ENCODE measurements at places on chromosomes 3 and 15. TPM values are rescaled to one million over a fixed set of nuclear protein-coding genes. Genes with fewer than 3 reads are reported as not detected.
A peak's percentile ranks its signal among the peaks of the same experiment; 100 is the strongest.

The BMF gene
- 33.9 TPM for total RNA-seq

The ENTPD3 gene
- 2.2 TPM for total RNA-seq

The CAMP gene
- not detected for total RNA-seq

The POLQ gene
- total RNA-seq, result 1.4 TPM

The CHL1 gene
- total RNA-seq, result 0.20 TPM

The NMB gene
- total RNA-seq, result 3.8 TPM

The KLHL6 gene
- total RNA-seq, result 0.16 TPM

The SENP2 gene
- total RNA-seq, result 34.8 TPM

The SPATA12 gene
- 0.08 TPM for total RNA-seq

The SNTN gene
- not detected for total RNA-seq

The TNFAIP8L3 gene
- 1.7 TPM for total RNA-seq

- no peaks in the 10 kb centered on the region for H3K36me3 ChIP-seq
- H3K4me1 ChIP-seq, result peaks cover 25% of the 10 kb centered on the region
Observed at GRCh38 chr15:90055182-90055581, 47.1 kb downstream of the IDH2 start.

GRCh38 chr3:41327718-41328117 lies 128.4 kb downstream of the CTNNB1 start:
- DNase-seq, result peak; percentile 51
- no peak overlapping the region for H3K4me3 ChIP-seq
- no peaks in the 10 kb centered on the region for H3K27me3 ChIP-seq
- peak overlapping the region; percentile 60 for H3K27ac ChIP-seq
- no peaks in the 10 kb centered on the region for H3K36me3 ChIP-seq
- H3K4me1 ChIP-seq, result peaks cover 23% of the 10 kb centered on the region

- H3K27me3 ChIP-seq, result no peaks in the 10 kb centered on the region
- H3K4me1 ChIP-seq, result no peaks in the 10 kb centered on the region
- H3K4me3 ChIP-seq, result no peak overlapping the region
- H3K36me3 ChIP-seq, result no peaks in the 10 kb centered on the region
- H3K27ac ChIP-seq, result no peak overlapping the region
- DNase-seq, result peak; percentile 55
Observed at GRCh38 chr15:23648920-23649515, 1.4 kb upstream of the MAGEL2 start.

DNA sequence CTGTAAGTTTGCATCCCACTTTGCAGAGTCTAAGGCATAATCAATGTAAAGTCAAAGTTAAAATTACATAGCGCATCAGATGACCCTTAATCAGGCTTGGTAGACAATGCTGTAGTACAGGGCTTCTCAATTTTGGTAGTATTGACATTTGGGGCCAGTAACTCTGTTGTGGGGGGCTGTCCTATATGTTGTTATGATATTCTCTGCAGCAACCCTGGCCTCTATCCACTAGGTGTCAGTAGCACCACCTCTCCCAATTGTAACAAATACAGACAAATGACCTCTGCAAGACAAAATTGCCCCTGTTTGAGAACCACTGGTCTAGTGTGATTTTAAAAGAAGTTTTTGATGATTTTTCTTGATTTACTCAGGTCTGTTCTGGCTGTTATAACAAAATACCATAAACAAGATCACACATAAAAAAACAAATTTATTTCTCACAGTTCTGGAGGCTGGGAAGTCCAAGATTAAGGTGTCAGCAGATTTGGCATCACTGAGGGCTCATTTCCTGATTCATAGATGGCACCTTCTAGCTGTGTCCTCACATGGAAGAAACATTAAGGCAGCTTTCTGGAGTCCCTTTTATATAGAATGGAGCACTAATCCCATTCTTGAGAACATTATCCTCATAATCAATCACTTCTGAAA lies 37.6 kb upstream of the SLC9A9 start:
- H3K27ac ChIP-seq, result no peak overlapping the region
- H3K27me3 ChIP-seq, result no peaks in the 10 kb centered on the region
- no peaks in the 10 kb centered on the region for H3K36me3 ChIP-seq
- H3K4me3 ChIP-seq, result no peak overlapping the region

DNA sequence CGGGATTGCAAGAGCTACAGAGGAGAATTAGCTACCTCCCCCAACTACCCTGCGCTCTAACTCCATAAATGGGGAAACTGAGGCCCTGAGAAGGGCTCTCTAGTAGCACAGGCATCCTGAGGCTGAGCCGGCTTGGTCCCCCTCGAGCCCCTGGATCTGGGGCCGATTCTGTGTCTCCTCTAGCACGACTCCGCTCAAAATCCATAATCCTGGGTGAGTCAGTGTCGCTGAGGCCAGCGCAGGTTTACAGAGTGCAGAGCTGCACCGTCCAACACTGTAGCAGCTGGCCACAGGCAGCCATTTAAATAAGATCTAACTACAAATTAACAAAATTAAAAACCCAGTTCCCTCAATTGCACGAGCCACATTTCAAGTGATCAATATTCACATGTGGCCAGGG lies 10.8 kb downstream of the GATA2 start:
- H3K36me3 ChIP-seq, result no peaks in the 10 kb centered on the region
- no peak overlapping the region for H3K4me3 ChIP-seq
- no peak for DNase-seq

DNA sequence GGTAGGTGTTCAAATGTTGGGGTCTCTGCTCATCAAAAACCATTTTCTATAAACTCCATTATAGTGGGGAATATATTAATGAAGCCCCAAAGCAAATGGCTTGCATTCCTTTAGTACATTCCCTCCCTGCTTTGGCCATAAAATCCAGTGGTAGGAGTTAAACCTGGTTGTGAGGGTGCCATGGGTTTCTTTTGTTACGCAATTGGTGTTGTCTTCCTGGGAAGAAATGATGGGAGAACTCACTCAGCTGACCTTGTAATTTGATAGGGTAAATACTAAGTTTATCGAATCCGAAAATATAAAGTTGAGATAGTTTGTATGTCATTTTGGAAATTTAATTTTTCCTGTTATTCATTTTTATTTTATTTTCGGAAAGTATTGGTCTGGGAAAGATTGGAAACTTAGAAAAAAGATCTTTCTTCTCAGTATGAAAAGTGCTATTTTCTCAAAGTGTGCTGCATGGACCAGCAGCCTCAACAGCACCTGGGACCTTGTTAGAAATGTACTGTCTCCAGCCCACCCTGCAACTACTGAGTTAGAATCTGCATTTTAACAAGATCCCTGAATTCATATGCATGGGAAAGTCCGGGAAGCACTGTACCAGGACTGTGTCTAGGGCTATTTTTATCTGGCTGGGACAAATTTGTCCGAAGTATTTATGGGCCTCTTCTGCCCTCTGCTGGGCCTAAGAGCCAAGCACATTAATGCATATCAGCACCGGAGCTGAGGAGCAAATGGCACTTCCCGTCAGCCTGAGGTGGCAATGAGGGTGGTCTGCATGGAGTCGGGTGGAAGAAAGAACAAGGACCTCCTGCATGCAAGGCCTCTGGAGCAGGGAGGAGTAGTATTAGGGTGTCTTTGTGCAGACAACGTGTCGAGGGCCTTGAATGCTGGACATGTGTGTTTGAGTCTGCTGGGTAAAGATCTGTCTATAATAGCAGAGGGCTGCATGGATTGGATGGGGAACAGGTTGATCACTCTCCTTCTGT lies 54.7 kb downstream of the FAM81A start:
- no peaks in the 10 kb centered on the region for H3K4me1 ChIP-seq
- H3K36me3 ChIP-seq, result no peaks in the 10 kb centered on the region
- H3K27me3 ChIP-seq, result no peaks in the 10 kb centered on the region
- H3K27ac ChIP-seq, result no peak overlapping the region
- H3K4me3 ChIP-seq, result no peak overlapping the region
- DNase-seq, result peak; percentile 81

DNA sequence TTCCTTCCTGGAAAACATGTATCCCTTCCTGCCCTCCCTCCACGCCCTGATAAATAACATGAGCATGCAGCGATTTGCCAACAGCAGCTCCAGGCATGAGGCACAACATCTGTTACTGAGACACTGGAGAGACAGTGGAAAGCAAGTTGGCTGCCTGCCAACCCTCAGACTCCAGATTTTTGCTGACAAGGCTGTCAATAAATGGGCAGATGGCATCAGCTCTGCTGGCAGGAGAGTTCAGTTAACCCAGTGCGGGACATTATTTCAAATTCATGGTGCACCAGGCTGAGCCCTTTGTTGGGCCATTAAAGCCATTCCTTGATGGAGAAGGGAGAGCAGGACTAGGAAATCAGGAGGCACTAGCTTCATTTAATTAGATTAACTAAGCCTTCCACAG lies 293.3 kb downstream of the MEX3B start:
- no peaks in the 10 kb centered on the region for H3K27me3 ChIP-seq
- H3K36me3 ChIP-seq, result no peaks in the 10 kb centered on the region
- DNase-seq, result peak; percentile 74
- H3K4me3 ChIP-seq, result no peak overlapping the region

- no peaks in the 10 kb centered on the region for H3K36me3 ChIP-seq
- no peak overlapping the region for H3K27ac ChIP-seq
- no peak for DNase-seq
- H3K4me3 ChIP-seq, result no peak overlapping the region
Observed at GRCh38 chr3:160648701-160649100, 28.3 kb upstream of the ARL14 start.

- no peaks in the 10 kb centered on the region for H3K4me1 ChIP-seq
- no peak for DNase-seq
- H3K4me3 ChIP-seq, result no peak overlapping the region
- no peaks in the 10 kb centered on the region for H3K36me3 ChIP-seq
- H3K27me3 ChIP-seq, result no peaks in the 10 kb centered on the region
Observed at GRCh38 chr3:55912880-55913279, 425.8 kb upstream of the WNT5A start.

GRCh38 chr3:69647511-69648110 lies 91.7 kb upstream of the MITF start:
- no peaks in the 10 kb centered on the region for H3K4me1 ChIP-seq
- H3K4me3 ChIP-seq, result no peak overlapping the region
- H3K36me3 ChIP-seq, result no peaks in the 10 kb centered on the region

DNA sequence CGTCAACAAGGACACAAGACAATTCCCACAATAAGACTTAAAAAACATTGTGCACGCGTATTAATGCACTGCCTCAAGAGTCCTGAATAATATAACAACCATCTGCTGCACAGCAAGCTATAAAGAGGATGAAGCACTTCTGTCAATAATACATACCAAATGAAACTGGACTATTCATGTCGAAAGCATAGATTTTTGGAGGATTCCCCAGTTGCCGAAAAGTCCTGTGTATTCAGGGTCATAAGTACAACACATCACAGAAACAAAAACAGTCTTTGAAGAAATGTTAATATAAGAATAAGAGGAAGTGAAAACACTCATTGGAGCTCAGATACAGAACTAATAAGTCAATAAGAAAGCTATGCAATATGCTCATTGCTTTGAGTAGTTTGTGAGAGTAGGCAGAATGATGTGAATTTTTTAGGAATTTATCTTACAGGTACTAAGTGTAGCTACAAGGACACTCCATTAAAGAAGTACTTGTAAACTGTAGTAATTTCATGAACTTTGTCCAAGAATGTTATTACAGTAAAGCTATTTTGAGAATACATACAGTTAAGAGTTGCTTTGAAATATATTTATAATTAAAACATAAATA lies 31.6 kb downstream of the CBLB start:
- no peaks in the 10 kb centered on the region for H3K36me3 ChIP-seq
- peaks cover 7% of the 10 kb centered on the region for H3K4me1 ChIP-seq
- H3K4me3 ChIP-seq, result no peak overlapping the region
- H3K27me3 ChIP-seq, result no peaks in the 10 kb centered on the region

DNA sequence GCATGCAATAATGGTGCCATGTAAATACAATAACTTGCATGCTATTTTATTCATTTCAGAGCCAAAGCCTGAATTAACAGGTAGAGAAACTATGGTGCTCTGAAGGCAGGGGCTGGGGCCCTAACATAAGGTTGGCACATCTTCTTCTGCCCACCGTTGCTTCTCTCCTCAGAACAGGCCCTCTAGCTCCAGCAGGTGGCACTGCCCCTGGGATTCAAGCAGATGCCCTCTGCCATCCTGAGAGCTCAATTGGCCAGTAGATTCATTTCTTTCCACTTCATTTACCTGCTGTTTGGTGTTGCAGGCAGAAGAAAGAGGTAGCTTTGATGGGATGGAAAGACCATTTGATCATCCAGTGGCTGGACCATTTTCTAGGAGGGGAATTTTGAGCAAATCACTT lies 130.5 kb downstream of the FOXB1 start:
- no peaks in the 10 kb centered on the region for H3K36me3 ChIP-seq
- no peaks in the 10 kb centered on the region for H3K4me1 ChIP-seq
- DNase-seq, result no peak
- H3K4me3 ChIP-seq, result no peak overlapping the region
- H3K27me3 ChIP-seq, result peaks cover 12% of the 10 kb centered on the region
- H3K27ac ChIP-seq, result no peak overlapping the region

DNA sequence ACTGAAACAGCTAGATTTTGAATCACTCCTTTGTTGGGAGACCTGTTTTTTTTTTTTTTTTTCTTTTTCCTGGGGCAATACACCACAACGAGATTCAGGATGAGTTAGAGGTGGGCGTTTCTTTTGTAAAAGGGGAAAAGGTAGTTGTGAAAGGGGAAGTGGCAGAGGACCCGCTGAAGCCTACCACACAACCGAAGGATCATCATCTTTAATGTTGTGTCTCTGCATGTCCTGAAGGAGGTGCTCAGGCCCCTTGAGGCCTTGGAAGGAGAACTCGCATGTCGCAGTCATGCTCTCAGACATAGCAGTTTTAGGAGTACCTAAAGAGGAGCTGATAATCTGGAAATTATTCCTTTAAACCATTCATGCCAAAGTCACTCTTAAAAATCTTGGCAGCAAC lies 137.9 kb upstream of the LRIG1 start:
- no peak overlapping the region for H3K27ac ChIP-seq
- DNase-seq, result no peak
- H3K27me3 ChIP-seq, result no peaks in the 10 kb centered on the region
- H3K4me3 ChIP-seq, result no peak overlapping the region
- no peaks in the 10 kb centered on the region for H3K36me3 ChIP-seq

GRCh38 chr3:7565574-7565973 lies 704.7 kb downstream of the GRM7 start:
- no peaks in the 10 kb centered on the region for H3K27me3 ChIP-seq
- H3K36me3 ChIP-seq, result no peaks in the 10 kb centered on the region
- H3K4me1 ChIP-seq, result no peaks in the 10 kb centered on the region
- no peak overlapping the region for H3K4me3 ChIP-seq
- DNase-seq, result no peak
- no peak overlapping the region for H3K27ac ChIP-seq

DNA sequence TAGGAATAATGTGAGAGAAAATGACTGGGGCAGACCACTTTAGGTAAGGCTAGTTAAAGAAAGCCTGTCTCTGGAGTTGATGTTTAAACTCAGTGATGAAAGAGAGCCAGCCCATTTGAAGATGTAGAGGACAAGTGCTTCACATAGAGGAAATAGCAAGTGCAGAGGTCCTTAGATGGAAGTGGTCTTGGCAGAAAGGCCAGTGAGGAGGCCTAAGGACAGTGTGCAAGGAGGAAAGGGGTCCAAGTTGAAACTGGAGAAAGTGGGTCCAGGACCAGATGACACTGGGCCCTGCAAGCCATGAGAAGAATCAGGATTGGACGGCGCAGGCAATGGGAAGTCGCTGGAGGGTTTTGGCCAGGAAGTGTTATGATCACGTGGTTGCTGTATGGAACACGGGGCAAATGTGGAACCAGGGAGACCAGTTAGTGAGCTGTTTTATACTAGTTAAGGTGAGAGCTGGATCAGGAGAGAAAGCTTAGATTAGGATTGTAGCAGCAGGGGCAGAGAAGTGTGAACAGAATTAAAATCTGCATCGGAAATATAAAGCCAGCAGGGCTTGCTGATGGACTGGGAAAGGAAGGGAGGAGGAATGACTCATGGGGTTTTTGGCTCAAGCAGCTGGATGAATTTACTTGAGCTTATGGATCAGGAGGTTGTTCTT lies 48.0 kb upstream of the SCAANT1 start:
- no peak for DNase-seq
- peaks cover 9% of the 10 kb centered on the region for H3K4me1 ChIP-seq
- no peaks in the 10 kb centered on the region for H3K27me3 ChIP-seq
- no peaks in the 10 kb centered on the region for H3K36me3 ChIP-seq
- no peak overlapping the region for H3K4me3 ChIP-seq

GRCh38 chr3:169836078-169836941 lies 23.6 kb upstream of the LRRC34 start:
- no peak for DNase-seq
- H3K4me1 ChIP-seq, result no peaks in the 10 kb centered on the region
- H3K27ac ChIP-seq, result no peak overlapping the region
